ENCODE measurements at places on chromosomes 7 and 10. TPM values are rescaled to one million over a fixed set of nuclear protein-coding genes. Genes with fewer than 3 reads are reported as not detected.
A peak's percentile ranks its signal among the peaks of the same experiment; 100 is the strongest.

Gene CFAP70
- not detected for total RNA-seq

Gene CTBP2
- total RNA-seq = 45.4 TPM

Gene FBXO24
- 0.49 TPM for total RNA-seq

Gene DGKI
- total RNA-seq = 4.0 TPM

Gene GPC2
- 2.5 TPM for total RNA-seq

Gene TMEM196
- total RNA-seq = not detected

Gene GSAP
- total RNA-seq = 7.4 TPM

Gene CYP26C1
- not detected for total RNA-seq

Gene MYL10
- not detected for total RNA-seq

Gene GPR141
- not detected for total RNA-seq

DNA sequence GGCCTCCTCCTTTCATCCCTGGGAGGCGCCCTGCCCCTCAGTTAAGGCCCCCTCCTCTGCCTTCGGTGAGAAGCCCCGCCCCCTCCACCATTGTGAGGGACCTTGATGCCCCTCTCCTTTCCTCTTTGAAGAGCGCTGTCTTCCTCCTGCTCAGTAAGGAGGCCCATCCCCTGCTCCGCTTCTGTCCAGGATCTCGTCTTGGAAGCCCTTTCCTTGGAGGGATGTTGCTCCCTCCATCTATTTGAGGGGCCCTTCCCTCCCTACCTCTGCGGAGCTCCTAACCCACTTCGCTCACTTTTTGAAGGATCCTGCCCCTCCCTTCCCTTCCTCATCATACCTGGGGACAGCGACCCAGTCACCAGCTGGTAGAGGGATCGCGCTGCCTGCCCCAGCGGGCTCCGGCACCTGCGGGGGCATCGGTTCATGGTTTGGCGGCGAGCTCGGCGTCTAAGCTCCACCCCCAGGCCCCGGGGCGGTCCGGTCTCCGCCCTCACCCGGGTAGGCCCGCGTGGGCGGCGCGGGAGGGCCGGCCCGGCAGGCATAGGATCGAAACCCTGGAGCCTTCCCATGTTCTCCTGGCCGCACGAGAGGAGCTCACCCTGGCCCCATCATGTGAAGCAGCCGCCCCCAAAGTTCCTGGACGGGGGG lies 4.1 kb downstream of the KCNIP2 start:
- DNase-seq = peak; percentile 16

GRCh38 chr7:28479507-28479947 lies 67.2 kb downstream of the CREB5 start:
- no peak for DNase-seq

GRCh38 chr10:121631365-121632029 lies 33.3 kb upstream of the FGFR2 start:
- DNase-seq = no peak

- DNase-seq = peak; percentile 98
These were observed 192.5 kb upstream of the PRSS1 start for GRCh38 chr7:142556740-142557139.

- no peak for DNase-seq
These were observed 33.7 kb upstream of the RHEB start for GRCh38 chr7:151553356-151553755.

- DNase-seq = no peak
These were observed 78.1 kb downstream of the HDAC9 start for GRCh38 chr7:18573410-18574234.

DNA sequence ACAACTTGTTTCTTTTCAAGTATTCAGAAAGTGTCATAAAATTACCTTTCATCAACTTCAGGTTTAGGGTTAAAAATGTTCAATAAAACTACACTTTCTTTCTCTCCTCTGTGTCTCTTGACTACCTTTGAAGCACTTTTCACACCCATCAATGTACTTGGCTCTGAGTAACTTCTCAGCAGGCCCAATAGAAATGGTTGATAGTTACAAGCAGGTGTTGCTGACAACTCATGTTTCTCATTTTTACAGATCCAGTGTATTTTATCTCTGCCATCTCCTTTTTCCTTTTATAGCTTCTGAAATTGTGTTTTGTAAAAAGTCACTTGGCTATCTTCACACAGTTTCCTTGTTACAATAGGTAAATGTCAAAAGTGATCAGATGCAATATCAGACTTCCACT lies 348.0 kb downstream of the PHTF2 start:
- DNase-seq = no peak

DNA sequence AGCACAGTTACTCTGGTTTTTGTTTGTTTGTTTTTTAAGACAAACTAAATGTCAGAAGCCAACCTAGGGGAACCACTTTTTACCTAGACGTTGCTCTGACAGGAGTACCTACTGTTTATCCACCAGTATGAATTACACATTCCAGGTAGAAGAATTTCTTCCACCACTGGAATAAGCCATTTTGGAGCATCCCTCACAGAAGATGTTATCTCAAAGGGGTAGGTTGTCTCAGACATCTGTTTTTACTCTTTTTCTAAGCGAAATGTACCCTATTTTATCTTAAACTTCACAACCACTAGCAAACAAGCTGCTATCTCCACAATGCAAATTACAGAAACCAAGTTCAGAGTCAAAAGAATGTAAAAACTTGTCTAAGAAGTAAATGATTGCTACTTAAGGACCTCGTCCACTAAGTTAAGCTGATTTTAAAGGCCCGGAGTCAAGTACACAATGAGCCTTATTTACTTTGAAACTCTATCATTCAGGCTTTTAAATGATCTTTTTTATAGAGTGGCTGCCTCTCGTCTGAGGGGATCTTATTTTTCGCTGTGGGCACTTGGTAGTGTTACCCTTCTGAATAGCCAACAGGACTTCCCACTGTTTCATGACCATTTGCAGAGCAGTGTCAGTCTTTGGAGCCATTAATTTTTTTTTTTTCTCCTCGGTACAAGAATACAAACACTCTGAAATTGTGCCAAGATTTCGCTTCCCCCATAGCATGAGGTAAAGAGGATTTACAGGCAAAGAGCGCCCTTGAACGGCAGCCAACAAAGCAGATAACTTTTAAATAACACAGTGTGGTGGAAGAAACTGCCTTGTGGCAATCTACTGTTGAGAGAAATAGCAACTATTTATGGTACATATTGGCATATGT lies 15.7 kb upstream of the ARMC3 start:
- DNase-seq = peak; percentile 70

DNA sequence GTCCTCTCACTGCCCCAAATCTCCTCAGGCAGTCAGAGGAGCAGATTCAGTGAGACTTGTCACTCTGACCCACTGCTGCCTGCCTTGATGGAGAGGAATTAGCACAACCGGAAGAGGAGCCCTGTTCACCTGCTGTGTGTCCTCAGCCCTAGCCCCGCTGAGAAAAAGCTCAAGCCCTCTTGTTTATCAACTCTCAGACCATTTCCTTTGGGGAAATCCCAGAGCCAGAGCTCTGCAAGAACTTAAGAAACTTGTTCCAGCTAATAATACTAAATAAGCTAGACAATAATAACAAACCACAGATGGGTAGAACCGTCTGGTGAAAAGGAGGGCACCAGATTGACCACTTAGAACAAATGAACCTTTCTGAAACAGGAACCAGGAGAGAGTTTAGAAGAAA lies 37.7 kb upstream of the ITGB1 start:
- no peak for DNase-seq

DNA sequence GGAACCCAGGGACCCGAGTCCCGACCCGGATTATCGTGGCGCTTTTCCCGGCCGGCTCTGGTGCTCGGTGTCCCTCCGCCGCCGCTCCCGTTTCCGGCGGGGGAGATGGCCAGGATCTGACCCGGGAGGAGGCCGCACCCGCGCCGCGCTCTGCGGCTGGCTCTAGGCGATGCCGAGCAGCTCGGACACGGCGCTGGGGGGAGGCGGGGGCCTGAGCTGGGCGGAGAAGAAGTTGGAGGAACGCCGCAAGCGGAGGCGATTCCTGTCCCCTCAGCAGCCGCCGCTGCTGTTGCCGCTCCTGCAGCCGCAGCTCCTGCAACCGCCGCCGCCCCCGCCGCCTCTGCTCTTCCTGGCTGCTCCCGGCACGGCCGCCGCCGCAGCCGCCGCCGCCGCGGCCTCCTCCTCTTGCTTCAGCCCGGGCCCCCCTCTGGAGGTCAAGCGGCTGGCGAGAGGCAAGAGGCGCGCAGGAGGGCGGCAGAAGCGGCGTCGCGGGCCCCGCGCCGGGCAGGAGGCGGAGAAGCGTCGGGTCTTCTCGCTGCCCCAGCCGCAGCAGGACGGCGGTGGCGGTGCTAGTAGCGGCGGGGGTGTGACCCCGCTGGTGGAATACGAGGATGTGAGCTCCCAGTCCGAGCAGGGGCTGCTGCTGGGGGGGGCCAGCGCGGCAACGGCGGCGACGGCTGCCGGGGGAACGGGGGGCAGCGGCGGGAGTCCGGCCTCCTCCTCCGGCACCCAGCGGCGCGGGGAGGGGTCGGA lies 593 bp downstream of the CDK13 start:
- DNase-seq = peak; percentile 67

Data from RPMI7951 (cell line).